Suppressor macrophage treated with lipopolysaccharide for 4 hours (primary cell): ENCODE measurements at places on chromosomes 2 and 18.

- DNase-seq: no peak
Measured at GRCh38 chr18:35519148-35519899, 21.6 kb upstream of the INO80C start.

GRCh38 chr2:165762723-165763122 lies 31.3 kb downstream of the GALNT3 start:
- no peak for DNase-seq

DNA sequence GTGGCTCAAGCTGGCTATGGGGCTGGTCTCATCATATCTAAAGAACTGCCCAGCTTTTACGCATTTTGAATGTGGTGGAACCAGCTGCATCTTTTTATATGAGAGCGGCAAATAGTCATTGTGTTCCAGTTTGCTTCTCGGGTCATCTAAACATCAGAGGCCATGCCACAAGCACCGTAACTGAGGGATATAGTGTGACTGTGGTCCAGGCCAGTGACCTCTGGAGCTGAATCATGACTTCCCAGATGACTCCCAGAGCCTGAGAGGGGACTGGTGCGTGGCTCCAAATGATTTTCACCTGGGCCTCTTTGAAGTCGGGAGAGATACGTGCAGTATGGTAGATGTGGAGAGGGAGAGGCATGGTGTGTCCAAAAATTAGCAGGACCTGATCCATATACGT lies 271.0 kb downstream of the NEDD4L start:
- no peak for DNase-seq

DNA sequence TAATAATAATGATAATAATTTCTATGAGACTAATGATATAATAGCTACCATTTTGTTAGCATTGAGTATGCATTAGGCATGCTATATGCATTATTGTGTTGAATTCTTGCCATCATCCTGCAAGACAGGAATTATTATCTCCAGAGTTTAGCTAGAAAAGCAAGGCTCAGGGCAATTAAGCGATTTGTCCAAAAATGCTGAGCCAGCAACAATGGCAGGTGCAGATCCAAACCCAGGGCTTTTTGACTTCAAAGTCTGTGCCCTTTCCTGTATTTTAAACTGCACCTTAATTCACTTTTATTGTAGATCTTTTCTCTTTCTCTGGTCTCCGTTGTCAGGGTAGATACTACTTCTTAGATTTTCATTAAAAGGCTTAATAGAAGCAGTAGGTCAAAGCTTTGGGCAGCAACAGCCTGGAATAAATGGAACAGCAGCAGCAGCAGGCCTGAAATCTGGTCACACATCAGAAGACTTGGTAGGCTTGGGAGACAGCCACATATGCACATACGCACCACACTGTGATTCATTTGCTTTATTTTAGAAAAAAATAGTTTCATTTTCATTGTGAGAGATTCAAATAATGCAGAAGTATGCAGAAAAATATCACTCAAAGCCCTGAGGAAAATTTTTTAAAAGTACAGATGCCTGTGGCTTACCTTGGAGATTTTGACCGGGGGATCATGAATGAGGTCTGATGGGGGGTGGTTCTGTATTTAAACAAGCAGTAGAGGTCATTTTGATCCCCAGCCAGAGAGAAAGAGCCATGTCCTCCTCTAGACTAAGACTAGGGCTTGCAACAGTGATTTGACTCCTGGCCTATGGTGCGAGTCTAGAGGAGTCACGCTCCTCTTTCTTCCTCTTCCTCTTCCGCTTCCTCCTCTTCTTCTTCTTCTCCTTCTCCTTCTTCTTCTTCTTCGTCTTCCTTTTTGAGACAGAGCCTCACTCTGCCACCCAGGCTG lies 455.7 kb downstream of the TSN start:
- DNase-seq: no peak

DNA sequence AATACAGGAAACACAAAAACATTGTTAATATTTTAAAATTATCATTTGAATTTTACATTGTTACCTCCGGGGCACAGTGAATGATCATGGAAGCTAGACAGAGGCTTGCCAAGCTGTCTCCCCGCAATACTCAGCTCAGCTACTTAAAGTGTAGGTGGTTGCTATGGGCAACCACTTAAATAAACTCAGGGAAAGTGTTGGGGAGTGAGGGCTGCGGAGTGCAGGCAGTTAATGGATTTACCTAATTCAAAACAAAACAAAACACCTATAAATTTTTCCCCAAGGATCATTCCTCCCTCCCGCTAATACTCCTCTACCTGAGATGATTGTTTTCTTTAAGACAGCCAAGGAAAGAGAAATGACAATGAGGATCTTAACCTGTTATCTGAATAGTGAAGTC lies 349.5 kb downstream of the TGIF1 start:
- DNase-seq: no peak

DNA sequence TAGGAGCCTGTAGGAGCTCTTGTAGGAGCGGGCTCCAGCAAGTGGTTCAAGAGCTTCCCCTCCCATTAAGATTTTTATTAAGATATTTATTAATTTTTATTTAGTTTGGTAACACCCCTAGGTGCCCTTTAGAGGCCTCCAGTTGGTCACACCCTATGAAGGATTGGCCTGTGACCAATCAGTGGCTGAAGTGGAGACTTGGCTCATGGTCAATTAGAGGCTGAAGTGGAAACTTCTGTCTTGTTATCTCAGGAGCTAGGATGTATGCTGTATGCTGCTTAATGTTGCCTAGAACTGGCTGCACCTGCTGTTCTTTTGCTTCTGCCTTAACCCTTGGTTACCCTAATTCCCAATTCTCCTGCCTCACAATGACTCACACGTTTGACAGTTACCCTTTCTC lies 48.7 kb downstream of the DHRS9 start:
- no peak for DNase-seq

- DNase-seq: no peak
Measured at GRCh38 chr18:6427286-6427685, 12.6 kb upstream of the L3MBTL4 start.

DNA sequence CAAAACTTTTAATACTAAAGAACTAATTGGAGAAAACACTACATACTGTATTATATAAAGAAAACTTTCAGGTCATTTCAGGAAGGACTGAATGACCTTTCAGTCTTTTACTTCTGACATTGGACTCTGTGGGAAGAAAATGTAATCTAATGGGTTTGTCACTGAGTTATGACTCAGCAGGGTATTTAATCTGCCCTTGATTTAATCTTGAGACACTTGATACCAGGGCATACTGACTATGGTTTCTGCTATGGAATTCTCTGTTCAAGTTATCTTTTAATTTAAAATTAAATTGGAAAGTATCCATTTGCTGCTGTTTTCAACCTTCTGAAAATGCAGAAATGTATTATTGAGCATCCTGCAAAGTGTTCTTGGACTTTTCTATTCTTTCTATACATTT lies 354.2 kb upstream of the GALNT5 start:
- DNase-seq: no peak

GRCh38 chr2:221112744-221113143 lies 459.4 kb downstream of the EPHA4 start:
- DNase-seq: no peak

DNA sequence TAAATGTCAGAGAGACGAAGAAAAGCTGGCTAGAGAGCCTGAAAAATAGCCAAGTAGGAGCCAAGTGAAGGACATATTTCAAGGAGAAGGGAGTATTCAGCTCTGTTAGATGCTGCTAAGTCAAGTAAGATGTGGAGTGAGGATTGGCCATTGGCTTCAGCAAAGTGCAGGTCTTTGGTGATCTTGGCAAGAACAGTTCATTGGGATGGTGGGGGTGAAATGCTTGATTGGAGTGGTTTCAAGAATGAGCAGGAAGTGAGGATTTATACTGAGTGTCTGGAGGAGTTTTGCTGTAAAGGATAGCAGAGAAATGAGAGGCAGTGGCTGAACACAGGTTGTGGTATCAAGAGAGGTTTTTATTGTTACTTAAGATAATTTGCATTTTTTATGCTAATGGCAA lies 139.7 kb downstream of the PRPF40A start:
- no peak for DNase-seq

DNA sequence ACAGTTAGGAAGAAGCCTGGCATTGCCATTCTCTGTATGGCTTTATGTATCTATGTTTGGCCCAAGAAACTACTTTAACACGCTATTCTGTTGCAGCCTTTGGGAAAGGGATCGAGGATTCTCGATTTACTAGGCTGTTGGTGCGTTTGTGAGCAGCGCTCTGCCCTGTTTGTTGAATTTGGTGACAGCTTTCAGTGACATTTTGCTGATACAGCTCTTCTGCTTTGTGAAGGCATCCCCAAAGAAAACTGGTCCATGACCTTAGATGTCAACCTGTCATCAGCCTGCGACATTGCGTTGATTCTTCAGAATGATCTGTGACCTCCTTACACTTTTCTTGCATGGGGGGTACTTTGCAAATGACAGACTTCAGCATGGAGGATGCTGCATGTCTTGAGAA lies 431.5 kb downstream of the ARHGAP15 start:
- DNase-seq: no peak

GRCh38 chr18:904218-905090 lies at the start of gene ADCYAP1:
ADCYAP1 (plus strand) TSS chr18:904871; CDS start chr18:905387, 516 bp downstream.
- DNase-seq: no peak

- DNase-seq: no peak
Measured at GRCh38 chr2:227612546-227613271, 1.9 kb downstream of the SCYGR3 start.

- DNase-seq: peak; percentile 38
Measured at GRCh38 chr2:18500333-18500732, 60.1 kb downstream of the RDH14 start.

DNA sequence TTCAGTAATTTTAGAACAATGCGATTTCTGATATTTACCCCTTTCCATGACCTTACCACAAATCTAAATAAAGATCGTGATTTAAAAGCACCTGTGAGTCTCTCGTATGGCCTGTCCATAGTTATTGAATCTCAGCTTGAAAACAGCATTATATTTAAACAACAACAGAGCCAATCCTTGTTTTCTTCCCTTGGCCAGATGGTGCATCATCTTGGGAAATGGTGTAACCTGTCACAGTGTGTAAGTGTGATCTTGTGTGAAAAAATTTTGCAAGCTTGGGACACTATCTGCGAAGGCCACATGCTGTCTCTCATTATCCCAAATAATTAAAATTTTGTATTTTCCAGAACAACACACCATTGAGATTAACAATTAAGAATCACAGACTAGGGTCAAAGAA lies 262.7 kb upstream of the SPHKAP start:
- DNase-seq: no peak

DNA sequence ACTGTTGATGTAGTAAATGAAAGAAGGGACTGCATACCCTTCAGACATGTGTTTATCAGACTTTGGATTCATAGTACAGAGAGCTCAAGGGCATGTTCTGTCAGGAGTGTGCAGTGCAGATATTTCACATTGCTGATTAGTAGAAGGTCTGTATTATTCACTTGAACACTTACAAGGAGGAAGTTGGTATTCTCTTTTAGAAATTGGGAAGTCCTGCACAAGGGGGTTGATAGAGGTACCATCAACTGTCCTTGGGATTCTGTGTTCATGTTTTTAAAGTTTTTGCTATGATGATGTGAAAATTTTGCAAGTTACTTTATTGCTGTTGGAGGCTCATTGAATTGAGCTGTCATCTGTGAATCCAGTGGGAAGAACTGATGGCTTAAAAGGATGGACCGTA lies 6.7 kb downstream of the PSMD1 start:
- DNase-seq: no peak

DNA sequence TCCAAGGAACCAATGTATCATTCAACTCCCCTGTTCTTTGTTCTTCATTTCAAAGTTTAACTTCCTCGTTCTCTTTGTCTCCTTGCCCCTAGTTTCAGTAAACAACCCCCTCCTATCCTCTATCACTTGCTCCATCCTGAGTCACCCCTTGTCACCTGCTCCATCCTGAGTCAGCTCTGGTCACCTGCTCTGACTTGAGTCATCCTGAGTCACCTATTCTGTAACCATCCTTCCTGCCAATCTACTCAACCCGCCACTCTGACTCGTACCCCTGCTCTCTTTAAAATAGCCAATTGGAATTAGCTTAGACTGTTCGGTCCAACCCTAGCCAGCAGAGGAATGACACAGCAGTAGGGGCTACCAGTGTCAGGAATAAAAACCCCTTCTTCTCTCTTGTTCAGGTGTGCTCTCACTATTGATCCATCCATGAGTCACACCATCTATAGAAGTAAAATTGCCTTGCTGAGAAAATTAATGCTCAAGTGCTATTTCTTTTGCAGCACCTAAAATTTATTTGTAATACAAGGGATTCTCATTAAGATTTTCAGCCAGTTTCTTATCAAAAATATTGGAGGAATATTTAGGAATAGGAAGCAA lies 326.8 kb downstream of the AKAIN1 start:
- no peak for DNase-seq

DNA sequence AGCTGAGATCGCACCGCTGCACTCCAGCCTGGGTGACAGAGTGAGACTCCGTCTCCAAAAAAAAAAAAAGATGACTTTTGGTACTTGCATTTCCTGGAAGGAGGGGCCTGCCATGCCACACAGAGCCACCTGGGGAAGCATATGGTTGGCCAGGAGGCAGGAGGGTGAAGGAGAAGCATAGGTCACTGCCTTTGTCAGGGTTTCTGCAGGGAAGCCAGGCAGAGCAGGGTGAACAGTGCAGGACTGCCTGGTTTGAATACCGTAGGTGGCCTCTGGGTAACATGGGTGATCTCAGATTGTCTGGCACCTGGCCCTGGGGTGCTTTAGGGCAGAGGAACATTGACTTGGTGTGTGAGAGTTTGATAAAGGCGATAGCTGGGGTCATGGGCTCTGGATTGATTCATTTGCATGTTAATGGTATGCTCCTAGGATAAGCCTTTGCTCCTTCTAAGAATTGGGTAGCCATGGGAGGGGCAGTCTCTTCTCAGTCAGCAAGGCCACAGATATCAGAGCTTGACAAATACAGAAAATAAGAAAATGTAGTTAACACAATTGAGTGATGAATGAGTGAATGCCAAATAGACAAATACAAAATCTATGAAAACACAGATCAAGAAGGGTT lies 124.0 kb upstream of the SEC11C start:
- no peak for DNase-seq

GRCh38 chr2:97688062-97688827 lies 18.7 kb downstream of the C2orf92 start:
- no peak for DNase-seq

GRCh38 chr2:152354069-152354755 lies 19.2 kb downstream of the FMNL2 start:
- no peak for DNase-seq

DNA sequence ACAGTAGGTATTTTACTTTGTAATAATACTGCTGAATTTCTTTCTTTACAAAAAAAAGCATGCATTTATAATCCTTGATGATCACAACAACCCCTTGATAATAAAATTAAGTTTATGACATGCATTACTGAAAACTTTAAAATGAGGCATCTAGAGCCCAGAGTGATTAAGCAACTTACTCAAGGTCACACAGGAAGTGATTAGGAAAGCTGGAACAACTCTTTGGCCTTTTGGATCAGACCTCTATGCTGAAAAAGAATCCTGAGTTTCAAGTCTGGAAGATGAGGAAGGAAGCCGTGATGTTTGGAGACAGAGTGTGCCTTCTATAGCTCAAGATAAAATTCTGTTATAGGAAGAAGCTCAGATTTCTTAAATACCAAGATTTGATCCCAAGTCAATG lies 105.0 kb upstream of the ATP8B1 start:
- DNase-seq: no peak
